ENCODE measurements at places on chromosomes 6 and 20.
A peak's percentile ranks its signal among the peaks of the same experiment; 100 is the strongest.

- no peak for DNase-seq
These were observed 119.4 kb downstream of the SYNDIG1 start for GRCh38 chr20:24588725-24589340.

GRCh38 chr6:105967917-105968602, 118.1 kb upstream of the PRDM1 start:
- DNase-seq, result no peak

GRCh38 chr20:53778041-53778516, 184.4 kb upstream of the ZNF217 start:
- DNase-seq, result no peak

DNA sequence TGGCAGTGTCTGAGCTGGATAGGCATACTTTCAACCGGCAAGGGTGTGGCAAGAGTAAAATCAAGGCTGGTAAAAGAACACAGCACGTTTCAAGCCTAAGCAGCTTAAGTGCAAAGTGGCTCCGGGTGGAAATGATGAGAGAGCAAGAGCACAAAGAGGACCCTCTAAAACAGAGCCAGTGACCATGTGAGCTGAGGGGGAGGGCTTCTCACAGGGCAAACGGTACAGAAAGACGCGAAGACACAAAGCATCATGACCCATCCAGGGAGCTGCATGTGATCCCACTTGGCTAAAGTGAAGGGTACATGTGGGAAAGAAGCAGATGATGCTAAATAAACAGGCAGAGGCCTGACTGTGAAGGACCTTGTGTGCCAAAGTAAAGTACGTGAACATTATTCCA, 25.7 kb downstream of the FKBP5 start:
- DNase-seq, result no peak

GRCh38 chr6:136169394-136170148, 80.5 kb downstream of the MTFR2 start:
- DNase-seq, result no peak

DNA sequence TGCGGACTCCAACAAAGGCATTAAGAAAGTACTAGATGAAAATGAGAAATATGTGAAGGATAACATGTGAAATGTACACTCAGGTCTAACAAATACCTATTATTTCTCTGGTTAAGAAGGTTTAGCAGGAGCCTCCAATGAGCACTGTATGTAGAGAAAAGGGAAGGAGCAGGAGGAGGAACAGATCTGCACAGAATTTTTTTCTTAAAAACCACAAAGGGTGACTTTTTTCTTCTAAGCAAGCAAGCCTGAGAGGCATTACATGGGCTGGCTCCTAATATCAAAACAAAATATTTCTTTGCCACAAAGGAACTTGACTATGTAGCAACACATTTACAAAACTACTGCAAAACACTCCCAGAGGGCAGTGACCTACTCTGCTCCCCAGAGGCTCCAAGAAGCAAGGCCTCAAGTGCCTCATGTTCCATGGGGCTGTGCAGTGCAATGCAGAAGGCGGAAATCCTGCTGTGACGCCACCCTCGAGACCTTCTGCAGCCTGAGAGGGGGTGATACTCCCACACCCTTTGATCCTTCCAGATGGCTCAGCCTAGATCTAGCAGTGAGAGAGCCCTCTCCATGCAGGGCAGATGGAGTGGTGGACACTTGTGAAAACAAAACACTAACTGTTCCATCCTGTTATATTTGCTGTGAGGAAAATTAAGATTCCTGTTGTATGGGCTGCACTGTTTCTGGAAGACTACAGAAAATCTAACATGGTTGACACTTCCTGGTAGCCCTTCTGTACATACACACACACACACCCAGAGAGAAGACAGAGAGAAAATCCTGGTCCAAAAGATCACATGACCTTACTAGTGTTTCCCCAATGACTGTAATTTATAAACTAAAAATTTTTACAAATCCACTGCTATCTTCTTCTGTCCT, 36.0 kb upstream of the SMIM29 start:
- peak; percentile 79 for DNase-seq

DNA sequence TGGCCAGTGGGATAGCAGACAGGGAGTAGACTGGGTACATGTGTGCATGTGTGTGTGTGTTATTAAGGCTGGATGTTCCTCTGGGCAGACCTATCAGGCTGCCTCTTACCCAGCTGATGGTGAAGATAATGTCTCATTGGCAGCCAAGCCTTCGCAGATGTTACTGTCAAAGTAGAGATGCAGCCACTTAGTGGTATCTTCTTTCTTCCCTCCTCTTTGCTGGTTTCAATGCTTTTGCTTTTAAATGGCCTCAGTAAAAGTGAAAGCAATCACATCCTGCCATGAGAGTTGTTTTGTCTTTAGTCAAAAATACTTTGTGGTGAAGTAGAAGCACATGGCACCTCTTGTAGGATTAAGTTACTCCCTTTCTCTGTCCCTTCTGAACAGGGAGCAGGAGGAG, 57.5 kb downstream of the SNRNP48 start:
- DNase-seq, result no peak

DNA sequence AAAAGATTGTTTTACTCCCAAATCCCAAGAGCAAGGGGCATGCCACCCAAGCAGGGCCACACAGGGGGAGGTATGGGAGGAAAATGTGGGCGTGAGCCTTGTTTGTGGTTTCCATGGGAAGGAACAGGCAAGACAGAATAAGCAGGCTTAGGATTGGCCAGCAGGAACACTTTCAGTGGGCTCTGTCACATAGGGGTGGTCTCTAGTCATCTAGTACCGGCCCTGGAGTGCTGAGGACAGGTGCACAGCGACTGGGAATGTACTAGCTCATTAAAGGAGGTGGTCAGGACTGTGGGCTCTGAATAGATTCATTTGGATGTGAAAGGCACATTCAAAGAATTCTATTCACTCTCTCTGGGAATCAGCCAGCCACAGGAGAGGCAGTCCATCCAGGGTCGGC, 175.6 kb downstream of the TBC1D7 start:
- DNase-seq, result no peak

DNA sequence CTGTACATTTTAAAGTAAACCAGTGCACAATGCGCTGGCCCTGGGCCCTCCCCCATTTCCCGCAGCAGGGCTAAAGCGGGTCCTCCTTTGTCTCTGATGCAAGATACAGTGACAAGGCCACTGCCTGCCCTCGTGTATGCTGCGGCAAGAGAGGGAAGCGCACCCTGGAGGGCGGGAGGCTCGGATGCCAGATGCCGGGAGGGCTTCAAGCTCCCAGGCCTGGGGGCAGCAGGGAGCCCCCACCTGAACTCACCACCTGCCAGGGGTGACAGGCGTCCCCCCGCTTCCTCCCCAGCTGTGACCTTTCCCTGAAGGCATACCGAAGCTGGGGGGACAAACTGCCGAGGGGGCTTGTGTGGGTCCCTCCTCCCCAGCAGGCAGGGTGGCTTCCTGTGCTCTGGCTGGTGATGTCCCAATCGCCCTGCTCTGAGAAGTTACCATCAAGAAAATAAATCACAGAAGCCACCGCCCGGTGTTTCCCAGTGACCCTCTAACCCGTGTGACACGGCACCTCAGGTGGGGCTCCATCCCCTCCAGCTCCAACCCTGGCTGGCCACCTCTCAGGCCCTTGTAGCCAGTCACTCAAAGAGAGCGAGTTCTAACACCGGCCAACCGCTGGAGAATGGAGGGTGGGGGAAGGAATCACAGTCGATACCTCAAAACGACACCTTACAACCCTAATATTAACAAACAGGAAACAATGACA, 203.3 kb downstream of the PREX1 start:
- no peak for DNase-seq

DNA sequence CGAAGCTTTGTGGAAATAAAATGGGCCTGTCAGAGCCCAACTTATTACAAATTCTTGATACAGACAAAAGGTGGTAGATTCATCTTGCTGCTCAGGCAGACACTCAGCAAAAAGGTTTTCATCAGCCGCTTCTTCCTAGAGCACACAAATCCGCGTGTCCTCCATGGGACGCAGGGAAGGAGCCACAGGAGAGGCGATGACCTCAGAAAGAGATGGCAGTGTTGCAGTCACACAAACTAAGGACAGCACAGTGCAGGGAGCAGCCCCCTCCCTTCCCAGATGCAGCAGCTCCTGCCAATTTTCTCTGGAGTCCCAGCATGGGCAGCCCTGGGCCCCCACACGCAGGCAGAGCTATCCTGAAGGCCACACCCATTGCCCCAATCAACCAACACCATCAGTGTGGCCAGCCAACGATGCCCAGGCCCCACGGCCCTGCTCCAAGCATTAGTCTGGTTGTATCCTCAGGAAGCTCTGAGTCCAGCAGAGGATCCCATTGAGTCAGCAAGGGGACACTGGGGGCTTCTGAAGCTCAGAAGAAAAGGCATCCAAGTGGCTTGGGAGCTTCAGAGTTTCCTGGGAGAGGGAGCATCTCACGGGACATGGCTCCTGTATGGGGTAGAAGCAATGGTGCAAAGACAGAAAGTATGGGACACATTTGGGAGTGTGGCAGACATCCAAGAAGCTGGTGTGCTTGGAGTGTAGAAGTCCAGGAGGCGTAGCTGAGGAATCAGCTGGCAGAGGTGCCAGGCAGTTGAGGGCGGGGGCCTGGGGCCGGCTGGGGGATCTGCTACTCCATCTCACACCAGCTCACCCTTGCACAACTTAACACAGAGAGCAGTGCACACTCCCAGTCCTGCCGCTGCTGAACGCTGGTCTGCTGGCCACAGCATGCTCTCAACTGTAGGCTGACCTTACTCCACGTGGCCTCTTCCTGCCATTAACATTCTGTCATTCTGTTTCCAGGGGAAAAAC, 142.1 kb upstream of the CST7 start:
- no peak for DNase-seq

- peak; percentile 66 for DNase-seq
These were observed 317.1 kb downstream of the ESR1 start for GRCh38 chr6:152124429-152125074.

DNA sequence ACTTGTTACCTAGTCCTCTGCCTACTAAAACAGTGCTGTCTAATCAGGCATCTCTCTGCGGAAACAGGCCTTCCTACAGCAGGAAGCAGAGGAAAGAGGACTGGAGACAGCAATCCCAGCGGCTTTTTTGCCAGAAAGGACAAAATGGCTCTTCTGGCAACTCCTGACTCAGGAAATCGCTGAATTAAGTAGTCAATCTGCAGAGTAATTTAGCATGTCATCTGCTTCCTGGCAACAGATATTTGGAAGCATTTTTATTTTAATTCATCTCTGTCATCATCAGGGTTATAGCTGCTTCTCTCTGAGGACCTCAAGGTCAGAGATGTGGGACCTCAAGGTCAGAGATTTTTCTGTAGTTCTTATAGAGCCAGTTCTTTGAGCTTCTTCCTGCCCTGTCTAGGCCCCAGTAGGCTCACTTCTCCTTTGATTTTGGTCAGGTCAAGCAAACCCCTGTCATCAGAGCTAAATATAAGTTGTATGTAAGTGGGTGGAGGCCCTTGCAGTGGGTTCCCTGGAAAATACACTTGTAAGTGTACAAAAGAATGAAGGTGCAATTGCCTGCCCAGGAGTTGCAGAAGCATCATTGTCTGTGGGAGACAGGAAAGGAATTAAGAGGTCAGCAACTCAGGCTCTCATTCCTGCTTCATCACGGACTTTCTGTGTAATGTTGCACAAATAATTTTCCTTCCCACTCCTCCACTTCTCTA, 229.4 kb downstream of the ALDH8A1 start:
- DNase-seq, result no peak

GRCh38 chr6:105651969-105652368, 249.1 kb upstream of the PREP start:
- DNase-seq, result no peak

DNA sequence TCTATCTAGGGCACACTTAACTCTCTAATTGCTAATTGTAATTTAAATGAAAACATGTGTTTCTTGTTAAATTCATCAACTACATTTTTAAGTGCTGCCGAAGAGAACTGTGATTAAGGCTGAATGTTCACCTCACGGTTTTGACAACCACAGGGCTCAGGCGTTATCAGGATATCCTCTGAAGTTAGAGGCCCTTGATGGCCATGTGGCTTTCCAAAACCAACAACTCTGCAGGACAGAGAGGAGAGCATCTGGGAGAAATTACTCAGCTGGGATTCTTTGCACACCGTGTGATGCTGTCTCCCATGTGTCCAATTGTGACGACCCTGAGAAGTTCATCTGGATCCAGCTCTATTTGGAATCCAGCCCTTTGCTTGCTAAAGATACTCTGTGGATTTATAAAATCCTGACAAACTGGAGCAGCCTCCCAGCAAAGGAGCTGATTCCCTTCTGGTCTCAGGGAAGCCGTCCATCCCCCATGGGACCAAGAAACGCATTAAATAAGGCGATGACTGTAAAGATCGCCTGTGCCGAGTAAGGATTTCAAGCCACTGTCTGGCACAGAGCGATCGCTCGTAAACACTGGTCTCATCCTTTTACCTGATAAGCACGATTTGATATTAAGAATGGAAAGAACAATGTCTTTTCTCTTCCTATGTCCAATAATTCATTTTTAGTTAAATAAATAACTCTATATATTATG, 401.1 kb downstream of the CD83 start:
- DNase-seq, result peak; percentile 50

GRCh38 chr20:35116258-35116657, 23.7 kb upstream of the TRPC4AP start:
- no peak for DNase-seq

DNA sequence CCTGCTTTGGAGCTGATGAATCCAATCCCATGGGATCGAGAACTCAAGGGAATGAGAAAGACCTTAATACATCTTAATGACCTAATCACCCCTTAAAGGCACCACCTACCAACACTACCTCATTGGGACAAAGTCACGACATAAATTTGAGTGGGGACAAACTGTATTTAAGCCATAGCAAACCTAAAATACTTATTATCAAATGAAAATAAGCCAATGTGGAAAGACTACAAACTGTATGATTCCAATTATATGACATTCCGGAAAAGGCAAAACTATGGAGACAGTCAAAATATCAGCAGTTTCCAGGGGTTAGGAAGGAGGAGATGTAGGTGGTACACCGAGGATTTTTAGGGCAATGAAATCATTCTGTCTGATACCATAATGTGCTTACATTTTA, 53.3 kb upstream of the NCOA3 start:
- DNase-seq, result no peak

DNA sequence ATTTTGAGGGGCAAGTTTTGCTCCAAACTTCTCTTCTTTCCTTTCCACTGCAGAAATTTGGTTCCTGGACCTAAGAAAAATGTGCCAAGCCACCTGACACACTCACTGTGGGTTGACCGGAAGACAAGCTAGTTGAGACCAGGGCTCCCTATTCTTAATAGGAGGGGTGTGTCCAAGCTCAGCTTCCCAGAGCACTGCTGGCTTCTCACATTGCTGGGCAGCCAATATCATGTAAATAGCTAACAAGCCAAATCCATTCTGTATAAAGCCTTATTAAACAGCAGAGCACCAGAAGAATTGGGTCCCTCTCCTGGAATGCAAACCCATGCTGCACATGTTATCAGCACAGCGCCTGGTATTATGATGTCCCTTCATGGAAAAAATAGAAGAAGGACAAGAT, 17.0 kb upstream of the SAMD3 start:
- no peak for DNase-seq

DNA sequence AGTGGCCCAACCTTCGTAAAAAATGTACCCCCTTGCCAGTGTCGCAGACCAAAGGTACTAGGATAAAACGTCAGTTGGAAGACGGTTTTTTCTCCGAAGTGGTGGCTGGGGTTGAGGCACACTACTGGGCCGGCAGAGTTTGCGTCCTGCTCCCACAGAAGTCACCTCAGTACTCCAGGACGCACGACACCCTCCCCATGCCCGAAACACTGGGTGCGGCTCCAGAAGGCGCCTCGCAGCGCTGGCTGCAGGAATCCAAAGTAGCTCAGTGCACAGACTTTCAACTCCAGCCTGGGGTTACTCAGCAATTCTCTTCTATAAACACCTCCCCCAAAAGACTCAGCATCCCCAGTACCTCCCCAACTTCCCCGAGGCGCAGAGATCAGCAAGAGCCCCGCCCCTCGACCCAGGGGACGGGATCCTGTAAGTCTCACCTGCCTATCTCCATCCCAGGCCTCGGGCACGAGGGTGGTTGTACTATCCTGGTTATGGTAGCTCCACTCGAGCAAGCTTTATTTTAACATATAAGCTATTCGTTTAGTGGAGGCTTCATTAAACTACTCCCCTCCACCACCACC, 88.2 kb downstream of the ZFP64 start:
- DNase-seq, result peak; percentile 35
